ENCODE measurements at places on chromosomes 16 and 17. TPM values are rescaled to one million over a fixed set of nuclear protein-coding genes. Genes with fewer than 3 reads are reported as not detected.

DNA sequence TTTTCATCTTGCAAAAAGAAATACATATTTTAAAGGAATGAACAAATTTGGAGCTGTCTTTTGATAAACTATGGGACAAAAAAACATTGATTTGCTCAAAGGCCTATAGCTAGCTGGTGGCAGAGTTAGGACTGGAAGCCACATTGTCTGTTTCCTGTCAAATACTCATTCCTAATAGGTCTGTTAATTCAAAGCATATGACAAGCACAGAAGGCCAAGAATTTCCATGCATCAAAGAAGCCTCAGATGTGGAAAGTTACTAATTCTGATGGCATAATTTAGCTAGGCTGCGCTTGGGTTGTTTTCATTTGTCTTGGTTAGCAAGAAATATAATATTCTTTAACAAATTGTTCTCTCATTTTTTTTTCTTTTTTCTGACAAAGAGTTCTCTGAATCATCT is 98.0 kb downstream of the CDK5R1 start:
- no peak for DNase-seq
- no peaks in the 10 kb centered on the region for H3K36me3 ChIP-seq
- no peak overlapping the region for H3K4me3 ChIP-seq
- no peaks in the 10 kb centered on the region for H3K27me3 ChIP-seq
- no peak overlapping the region for H3K27ac ChIP-seq
- no peaks in the 10 kb centered on the region for H3K4me1 ChIP-seq

Gene TP53TG3
- not detected for total RNA-seq

DNA sequence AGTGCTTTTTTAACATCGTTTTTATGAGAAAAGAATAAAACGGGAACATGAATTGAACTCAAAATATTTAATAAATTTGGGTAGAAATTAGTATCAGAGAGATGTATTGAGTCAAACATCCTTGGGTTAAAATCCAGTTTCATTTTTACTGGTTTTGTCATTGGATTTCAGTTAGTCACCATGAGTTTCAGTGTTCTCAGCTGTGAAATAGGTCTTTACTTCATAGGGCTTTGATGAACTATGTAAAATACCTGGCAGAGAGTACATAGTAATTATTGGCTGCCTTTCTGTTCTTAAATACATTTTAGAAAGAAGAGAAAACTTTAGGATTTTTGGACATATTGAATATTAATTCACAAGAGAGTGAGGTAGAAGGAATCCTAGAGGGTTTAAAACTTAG is 105.8 kb downstream of the TANC2 start:
- no peaks in the 10 kb centered on the region for H3K36me3 ChIP-seq
- no peak for DNase-seq
- H3K4me1 ChIP-seq = no peaks in the 10 kb centered on the region
- H3K27ac ChIP-seq = no peak overlapping the region
- H3K4me3 ChIP-seq = no peak overlapping the region

Gene SERPINF2
- total RNA-seq = 1.8 TPM

GRCh38 chr17:1398931-1399678 is 917 bp downstream of the YWHAE start:
- H3K27ac ChIP-seq = peak overlapping the region; percentile 99
- H3K27me3 ChIP-seq = no peaks in the 10 kb centered on the region
- no peak for DNase-seq
- peaks cover 48% of the 10 kb centered on the region for H3K4me1 ChIP-seq
- H3K4me3 ChIP-seq = peak overlapping the region; percentile 86

Gene SPNS3
- total RNA-seq = not detected

GRCh38 chr16:11251525-11252481 is 4.2 kb downstream of the SOCS1 start:
- H3K36me3 ChIP-seq = no peaks in the 10 kb centered on the region
- no peaks in the 10 kb centered on the region for H3K27me3 ChIP-seq
- no peak for DNase-seq
- H3K27ac ChIP-seq = no peak overlapping the region

DNA sequence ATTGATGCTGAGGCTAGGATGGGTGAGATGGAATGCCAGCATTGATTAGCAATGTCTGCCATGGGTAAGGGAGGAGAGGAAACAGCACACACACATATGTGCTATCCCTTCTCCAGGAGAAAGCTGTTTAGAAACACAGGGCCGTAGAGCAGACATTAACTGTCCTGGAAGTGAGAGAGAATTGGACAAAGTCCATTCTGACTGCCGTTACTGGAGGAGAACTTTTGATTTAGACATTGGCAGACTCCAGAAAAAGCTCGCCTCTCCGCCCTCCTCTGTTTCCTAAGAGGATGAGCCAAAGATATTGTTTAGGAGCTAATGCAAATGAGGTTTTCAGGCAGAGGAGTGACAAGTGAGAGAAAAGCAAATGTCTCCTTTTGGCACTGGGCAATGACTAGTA is 237.0 kb downstream of the HAPSTR1 start:
- no peak overlapping the region for H3K4me3 ChIP-seq
- no peak for DNase-seq
- H3K4me1 ChIP-seq = no peaks in the 10 kb centered on the region
- no peaks in the 10 kb centered on the region for H3K27me3 ChIP-seq

Gene FLOT2
- total RNA-seq = 99.7 TPM

GRCh38 chr16:68257251-68257905 is 6.9 kb upstream of the SLC7A6 start:
- peak overlapping the region; percentile 77 for H3K27ac ChIP-seq
- peaks cover 54% of the 10 kb centered on the region for H3K36me3 ChIP-seq
- H3K4me1 ChIP-seq = peaks cover 34% of the 10 kb centered on the region
- H3K27me3 ChIP-seq = no peaks in the 10 kb centered on the region
- no peak for DNase-seq

GRCh38 chr16:57609541-57610401 is 18.7 kb upstream of the ADGRG1 start:
- H3K36me3 ChIP-seq = no peaks in the 10 kb centered on the region
- no peak overlapping the region for H3K4me3 ChIP-seq
- H3K27ac ChIP-seq = no peak overlapping the region

DNA sequence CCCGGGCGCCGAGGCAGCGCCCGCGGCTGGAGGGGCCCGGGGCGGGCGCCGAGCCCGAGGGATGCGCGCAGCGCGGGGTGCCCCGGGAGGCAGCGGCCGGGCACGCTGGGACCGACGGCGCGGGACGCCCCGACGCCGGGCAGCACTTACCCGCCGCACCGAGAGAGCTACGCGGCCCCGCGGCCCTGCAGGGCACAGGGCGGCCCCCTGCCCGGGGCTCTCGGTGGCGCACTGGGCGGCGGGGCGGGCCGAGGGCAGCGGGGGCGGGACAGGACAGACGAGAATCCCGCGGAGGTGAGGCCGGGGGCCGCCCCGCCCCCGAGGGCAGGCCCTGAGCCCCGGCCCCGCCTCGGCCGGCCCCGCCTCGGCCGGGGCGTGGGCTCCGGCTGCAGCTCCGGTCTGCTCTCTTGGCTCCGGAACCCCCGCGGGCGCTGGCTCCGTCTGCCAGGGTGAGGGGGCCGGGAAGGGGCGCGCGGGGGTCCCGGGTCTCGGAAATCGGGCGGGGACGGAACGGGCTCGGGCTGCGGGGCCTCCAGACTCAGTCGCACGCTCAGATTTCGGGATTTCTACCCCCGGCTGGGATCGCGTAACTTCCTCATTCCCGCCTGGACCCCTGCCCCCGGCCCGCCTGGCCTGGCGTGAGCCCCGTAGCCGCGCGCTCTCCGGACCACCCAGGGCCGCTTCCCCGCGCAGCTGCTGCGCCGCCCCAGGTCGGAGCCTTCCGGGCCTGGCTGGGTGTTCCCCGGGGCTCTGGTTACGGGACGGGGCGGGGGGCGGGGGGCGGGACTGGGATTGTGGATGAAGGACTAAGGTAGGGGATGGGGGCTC is at the start of gene PLD2:
PLD2 (plus strand) TSS at position 376 of the 828 bp plus-strand sequence. CDS start 621 bp downstream, outside the sequence.
- peak within 1 kb of the TSS; percentile 92 for H3K27ac ChIP-seq
- peaks cover 22% of the 10 kb centered on the region for H3K36me3 ChIP-seq
- H3K27me3 ChIP-seq = no peaks in the 10 kb centered on the region
- H3K4me1 ChIP-seq = peaks cover 15% of the 10 kb centered on the region
- peak within 1 kb of the TSS; percentile 87 for H3K4me3 ChIP-seq

DNA sequence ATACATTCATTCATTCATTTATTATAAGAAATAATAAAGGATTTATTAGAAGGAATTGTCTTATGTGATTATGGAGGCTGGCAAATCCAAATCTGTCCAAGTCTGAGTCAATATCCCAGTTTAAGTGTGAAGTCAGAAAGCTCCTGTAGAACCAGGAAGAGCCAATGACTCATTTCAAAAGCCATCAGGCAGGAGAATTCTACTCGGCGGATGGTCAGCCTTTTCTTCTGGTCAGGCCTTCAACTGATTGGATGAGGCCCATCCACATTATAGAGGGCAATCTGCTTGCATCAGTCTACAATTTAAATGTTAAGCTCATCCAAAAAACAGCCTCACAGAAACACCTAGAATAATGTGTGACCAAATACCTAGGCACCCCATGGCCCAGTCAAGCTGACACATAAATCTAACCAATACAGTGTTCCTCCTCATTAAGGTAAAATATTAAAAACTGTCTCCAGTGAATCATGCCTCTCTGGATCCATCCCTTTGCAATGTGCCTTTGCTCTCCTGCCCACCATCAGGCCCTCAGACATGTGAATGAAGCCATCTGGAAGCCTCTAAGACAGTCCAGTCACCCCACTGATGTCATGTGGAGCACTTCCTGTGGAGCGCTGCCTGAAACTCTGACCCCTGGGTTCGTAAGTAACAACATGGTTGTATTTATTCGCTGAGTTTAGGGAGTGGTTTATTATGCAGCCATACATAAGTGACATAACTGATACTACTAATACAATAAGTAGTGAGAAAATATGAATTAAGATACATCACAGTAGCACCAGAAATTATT is 69.2 kb upstream of the WSB1 start:
- H3K4me1 ChIP-seq = no peaks in the 10 kb centered on the region
- H3K27ac ChIP-seq = no peak overlapping the region
- no peaks in the 10 kb centered on the region for H3K36me3 ChIP-seq
- no peak overlapping the region for H3K4me3 ChIP-seq

DNA sequence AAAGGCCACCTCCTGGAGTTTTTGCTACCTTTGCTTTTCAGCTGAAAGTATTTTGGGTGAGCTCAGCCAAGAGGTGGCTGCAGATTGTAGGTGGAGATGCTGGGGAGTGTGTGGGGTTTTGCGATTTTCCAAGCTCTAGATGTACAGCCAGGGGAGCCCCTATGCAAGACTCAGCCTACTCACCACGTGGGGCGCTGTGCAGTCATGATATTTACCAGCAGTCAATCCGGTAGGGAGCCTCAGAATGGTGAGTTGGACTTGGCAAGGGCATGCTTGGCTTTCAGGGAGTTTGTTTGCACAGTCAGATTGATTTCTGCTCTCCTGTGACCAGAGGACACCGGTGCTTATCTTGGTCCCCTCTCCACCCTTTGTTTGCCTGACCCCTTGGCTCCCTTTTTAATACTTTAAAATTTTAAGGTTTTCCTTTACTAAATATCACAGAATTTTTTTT is 175.3 kb downstream of the UTP18 start:
- no peak overlapping the region for H3K27ac ChIP-seq
- H3K4me3 ChIP-seq = no peak overlapping the region
- H3K4me1 ChIP-seq = peaks cover 15% of the 10 kb centered on the region

Gene GNG13
- not detected for total RNA-seq

- peaks cover 25% of the 10 kb centered on the region for H3K4me1 ChIP-seq
- no peaks in the 10 kb centered on the region for H3K27me3 ChIP-seq
- no peak overlapping the region for H3K4me3 ChIP-seq
- peaks cover 28% of the 10 kb centered on the region for H3K36me3 ChIP-seq
Observed at GRCh38 chr16:75305364-75306098, 54.1 kb upstream of the BCAR1 start.

DNA sequence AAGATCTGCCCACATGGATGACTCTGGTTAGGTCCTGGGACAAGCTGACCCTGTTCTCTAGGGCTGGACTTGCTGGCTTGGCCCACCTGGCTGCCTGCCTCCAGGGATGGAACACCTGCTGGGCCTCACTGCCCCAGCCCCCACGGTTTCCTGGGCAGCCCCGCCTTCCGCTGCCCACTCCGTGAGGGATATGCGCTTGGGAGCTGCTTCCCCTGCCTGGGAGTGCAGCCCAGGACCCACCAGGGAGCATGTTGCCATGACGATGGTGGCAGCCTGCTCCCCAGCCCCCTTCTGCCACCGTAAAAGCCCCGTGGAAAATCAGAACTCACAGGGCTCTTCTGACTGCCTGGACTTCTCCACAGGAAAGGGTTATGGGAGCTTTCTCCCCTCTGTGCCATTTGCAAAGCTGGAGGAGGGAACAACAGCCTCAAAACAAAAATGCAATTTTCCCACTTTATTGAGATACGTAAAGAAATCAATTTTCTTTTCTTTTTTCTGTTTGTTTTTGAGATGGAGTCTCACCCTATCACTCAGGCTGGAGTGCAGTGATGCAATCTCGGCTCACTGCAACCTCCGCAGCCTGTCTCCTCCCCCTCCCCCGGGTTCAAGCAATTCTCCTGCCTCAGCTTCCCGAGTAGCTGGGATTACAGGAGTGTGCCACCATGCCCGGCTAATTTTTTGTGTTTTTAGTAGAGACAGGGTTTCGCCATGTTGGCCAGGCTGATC is 18.0 kb upstream of the GAS7 start:
- H3K4me3 ChIP-seq = no peak overlapping the region
- no peak overlapping the region for H3K27ac ChIP-seq
- no peaks in the 10 kb centered on the region for H3K27me3 ChIP-seq
- DNase-seq = no peak
- no peaks in the 10 kb centered on the region for H3K36me3 ChIP-seq
- no peaks in the 10 kb centered on the region for H3K4me1 ChIP-seq

Gene SLC38A7
- 38.5 TPM for total RNA-seq

DNA sequence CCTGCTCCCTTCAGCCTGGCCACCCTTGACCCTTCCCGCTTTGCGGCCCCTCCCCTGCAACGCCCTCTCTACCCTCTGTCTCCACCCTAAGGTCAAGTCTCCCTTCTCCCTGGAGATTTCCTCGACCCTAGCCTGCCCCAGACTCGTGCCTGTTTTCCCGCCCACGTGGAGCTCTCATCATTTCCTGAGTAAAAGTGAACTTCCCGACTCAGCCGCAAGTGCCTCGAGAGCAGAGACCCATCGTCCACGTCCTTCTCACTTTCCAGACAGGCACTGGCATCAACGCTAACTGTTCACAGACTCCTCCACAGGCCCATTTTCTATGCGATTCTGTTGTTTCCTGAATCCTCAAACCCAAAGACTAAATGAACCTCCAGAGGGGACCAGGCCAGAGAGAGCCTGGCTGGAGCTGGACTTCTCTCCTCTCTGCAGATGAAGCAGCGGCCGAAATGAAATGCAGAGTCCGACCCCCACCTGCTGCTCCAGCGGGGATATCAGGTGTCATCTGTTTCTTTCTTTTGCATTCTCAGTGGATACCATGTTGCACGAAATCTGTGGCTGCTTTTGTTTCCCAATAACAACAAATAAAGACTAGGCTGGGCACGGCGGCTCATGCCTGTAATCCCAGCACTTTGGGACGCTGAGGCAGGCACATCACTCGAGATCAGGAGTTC is 52.5 kb downstream of the RTN4RL1 start:
- no peak overlapping the region for H3K4me3 ChIP-seq
- peaks cover 19% of the 10 kb centered on the region for H3K4me1 ChIP-seq

- H3K27me3 ChIP-seq = no peaks in the 10 kb centered on the region
- H3K36me3 ChIP-seq = no peaks in the 10 kb centered on the region
- DNase-seq = no peak
- no peak overlapping the region for H3K27ac ChIP-seq
- H3K4me3 ChIP-seq = no peak overlapping the region
- peaks cover 5% of the 10 kb centered on the region for H3K4me1 ChIP-seq
Observed at GRCh38 chr17:10735251-10735650, 5.4 kb upstream of the TMEM220 start.

Gene SLC13A5
- total RNA-seq = not detected

Gene SOST
- total RNA-seq = not detected
